ENCODE measurements at places on chromosomes 2 and 18.
A peak's percentile ranks its signal among the peaks of the same experiment; 100 is the strongest.

- DNase-seq = no peak
Measured at GRCh38 chr2:15189216-15189615, 371.9 kb downstream of the NBAS start.

- no peak for DNase-seq
Measured at GRCh38 chr2:100581277-100581612, 18.5 kb downstream of the PDCL3 start.

GRCh38 chr18:50686409-50686808, 126.5 kb downstream of the MAPK4 start:
- no peak for DNase-seq

DNA sequence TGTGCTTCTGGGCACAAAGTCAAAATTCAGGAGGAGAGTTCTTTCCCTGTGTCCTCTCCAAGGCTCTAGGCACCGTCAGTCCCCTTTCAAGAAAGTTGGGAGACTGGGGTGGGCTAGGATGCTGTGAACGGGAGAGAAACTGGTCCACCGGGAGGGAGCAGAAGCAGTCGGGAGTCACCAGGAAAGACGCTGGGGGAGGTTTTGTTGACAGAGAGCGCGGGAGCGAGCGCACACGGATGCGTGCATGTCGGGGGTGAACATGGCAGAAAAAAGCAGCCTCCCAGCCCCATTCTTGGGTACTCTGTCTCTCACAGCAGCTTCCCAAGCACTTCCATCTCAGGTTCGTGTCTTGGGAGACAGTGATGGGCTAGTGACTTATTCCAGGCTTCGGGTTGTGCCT, 97.1 kb upstream of the PXDN start:
- no peak for DNase-seq

GRCh38 chr2:58601017-58601416, 359.9 kb upstream of the FANCL start:
- DNase-seq = no peak

GRCh38 chr2:103295591-103295990, 533.8 kb downstream of the TMEM182 start:
- DNase-seq = no peak

DNA sequence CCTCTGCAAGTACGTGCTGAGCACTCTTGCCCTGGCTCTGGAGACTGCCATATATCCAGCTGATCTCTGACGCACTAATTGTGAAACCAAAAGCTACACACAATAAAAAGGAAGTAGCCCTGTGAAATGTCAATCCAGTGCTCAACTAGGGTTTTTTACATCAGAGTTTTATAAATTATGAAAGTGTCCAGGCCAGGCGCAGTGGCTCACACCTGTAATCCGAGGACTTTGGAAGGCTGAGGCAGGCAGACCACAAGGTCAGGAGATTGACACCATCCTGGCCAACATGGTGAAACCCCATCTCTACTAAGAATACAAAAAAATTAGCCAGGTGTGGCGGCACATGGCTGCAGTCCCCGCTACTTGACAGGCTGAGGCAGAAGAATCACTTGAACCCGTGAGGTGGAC, 24.5 kb upstream of the PEX13 start:
- DNase-seq = no peak

DNA sequence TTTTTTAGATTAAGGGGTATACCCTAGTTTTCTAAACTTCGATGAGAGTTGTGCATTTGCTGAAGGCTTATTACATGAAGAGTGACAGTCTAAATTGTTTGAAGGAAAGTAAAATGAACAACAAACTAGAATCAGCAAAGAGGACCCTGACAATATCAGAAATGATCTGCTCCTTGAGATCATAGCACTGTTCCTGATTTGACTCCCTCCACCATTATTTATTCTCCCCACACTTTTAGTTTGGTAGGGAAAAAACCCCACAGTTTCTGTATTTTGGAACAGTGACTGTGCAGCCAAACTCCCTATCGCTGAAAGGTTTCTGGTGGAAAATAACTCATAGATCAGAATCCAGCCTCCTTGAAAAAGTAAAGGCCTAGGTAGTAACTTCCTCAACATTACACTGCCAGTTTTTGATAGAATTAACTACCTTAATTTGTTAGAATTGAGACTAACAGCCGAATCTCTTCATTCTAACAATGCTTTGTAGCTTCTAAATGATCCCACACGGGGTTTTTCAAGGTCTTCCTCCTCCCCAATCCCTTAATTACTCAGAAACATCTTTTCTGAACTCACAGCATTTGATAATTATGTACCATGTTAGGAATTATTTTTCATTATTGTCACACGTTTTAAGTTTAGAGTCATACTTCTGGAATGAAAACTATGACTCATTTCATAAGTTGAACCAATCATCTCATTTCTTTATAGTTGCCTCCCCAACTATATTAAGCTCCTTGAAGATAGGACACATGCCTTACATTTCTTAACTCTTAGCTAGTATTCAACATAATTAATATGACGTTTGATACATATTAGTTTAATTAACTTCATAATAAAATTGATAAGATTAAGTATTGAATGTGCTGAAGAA, 2.9 kb downstream of the MYL12A start:
- DNase-seq = no peak

GRCh38 chr2:60510713-60511112, 42.7 kb downstream of the BCL11A start:
- DNase-seq = no peak

GRCh38 chr2:55225481-55226020, 6.5 kb downstream of the CLHC1 start:
- no peak for DNase-seq

GRCh38 chr2:120470041-120470965, 124.4 kb downstream of the INHBB start:
- no peak for DNase-seq

- no peak for DNase-seq
Measured at GRCh38 chr2:10140841-10141610, 18.5 kb downstream of the RRM2 start.

- no peak for DNase-seq
Measured at GRCh38 chr2:101047075-101047766, 45.1 kb downstream of the RPL31 start.

DNA sequence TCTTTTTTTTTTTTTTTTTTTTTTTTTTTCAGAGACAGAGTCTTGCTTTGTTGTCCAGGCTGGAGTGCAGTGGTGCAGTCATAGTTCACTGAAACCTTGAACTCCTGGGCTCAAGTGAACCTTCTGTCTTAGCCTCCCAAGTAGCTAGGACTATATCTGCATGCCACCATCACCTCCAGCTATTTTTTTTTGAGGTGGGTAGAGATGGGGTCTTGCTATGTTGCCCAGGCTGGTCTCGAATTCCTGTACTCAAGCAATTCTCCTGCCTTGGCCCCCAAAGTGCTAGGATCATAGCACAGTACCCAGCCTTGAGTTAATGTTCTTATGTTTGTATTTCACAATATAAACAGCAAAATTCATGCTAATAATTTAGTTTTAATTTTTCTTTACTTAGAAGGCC, 62.9 kb upstream of the IGFBP2 start:
- DNase-seq = no peak

- DNase-seq = no peak
Measured at GRCh38 chr18:70397259-70397925, 108.5 kb downstream of the SOCS6 start.

DNA sequence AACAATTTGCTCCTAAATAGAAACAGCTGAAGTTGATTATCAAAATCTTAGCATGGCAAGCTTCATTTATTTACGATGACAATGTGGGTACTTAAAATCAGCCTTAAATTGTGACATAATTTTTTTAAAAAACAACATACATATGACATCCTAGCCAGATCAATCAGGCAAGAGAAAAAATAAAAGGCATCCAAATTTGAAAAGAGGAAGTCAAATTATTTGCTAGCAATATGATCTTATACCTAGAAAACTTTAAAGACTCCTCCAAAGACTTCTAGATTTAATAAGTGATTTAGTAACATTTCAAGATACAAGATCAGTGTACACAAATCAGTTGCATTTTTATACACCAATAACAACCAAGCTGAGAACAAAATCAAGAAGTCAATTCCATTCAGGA, 14.3 kb upstream of the PPP3R1 start:
- DNase-seq = no peak

DNA sequence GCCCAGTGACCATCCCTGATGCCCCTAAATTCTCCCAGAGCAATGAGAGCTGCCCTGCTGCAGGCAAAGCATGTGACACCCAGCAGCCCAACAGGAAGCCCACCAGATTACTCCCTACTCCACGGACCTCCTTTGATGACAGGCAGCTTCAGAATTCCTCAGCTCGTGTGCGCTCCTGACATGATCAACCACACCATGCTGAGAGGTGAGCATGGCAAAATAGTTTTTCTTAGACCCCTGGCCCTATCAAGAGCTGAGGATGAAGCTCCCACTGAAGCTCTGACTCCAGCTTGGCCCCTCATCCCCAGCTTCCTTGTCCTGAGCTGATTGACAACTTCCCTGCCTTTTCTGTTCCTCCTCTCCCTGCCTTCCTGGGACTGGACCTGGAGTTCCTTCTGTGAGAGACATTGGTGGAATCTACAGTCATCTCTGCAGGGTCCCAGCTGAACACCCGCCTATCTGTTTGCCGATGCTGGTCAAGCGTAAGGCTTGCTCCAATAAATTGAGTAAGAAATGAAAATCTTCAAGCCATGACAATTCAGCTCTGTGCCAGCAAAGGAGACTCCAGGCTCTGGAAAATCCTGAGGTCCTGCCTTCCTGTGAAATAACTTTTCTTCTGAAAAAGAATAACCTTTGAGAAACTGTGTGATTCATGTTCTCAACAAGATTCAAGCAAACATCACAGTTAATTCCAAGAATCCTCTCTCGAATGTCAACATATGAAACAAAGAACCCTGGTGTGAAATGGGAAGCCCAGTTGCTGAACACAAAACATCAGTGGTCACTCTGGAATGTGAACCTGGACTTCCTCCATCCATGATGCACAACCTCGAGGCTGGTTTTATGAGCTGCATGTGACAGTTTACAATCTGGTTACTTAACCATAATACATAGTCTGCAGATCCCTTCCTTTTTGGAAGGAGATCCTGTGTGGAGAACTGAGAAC, 201.1 kb downstream of the SPP2 start:
- DNase-seq = no peak

GRCh38 chr2:127037476-127037875, 69.5 kb downstream of the BIN1 start:
- no peak for DNase-seq

DNA sequence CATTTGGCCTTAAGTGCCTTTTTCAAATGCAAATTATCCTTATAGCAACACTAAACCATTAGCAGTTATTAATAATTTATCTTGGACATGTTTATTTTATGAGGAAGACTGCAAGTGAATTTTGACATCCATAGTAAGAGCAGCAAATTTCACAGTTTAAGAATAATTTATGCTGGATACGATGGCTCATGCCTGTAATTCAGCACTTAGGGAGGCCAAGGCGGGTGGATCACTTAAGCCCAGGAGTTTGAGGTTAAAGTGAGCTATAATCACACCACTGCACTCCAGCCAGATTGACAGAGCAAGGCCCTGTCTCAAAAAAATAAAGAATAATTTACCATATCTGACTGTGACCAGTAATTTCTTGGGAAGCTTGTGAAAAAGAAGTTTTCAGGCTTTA, 286.2 kb downstream of the TMX3 start:
- no peak for DNase-seq

DNA sequence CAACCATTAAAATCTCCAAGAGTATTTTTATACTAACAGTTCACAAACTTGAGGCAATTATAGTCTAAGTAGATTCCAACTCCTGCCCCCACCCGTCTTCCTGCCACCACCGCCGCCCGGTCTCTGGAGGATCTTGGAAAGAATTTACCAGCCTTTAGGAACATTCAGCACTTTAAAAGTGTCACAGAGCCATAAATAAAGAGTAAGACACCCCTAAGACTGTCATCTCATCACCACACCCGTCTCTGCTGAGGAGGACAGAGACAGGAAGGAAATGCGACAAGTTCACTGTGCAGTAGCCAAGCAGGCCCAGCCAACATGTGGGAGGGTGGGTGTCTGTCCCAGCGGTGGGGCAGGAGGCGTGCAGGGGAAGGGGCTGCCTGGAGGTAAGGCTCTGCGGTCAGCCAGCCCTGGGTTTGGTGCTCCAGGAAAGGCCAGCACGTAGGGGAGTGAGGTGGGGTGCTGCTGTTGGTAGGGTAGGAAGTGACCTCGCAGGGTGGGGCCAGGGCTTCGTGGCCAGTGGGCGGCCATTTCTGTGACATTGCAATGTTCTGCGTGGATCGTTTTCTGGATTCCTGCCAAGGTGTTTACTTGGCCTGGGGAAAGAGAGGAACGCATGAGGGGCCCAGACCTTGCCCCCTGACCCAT, 111.6 kb downstream of the FAM210A start:
- no peak for DNase-seq

DNA sequence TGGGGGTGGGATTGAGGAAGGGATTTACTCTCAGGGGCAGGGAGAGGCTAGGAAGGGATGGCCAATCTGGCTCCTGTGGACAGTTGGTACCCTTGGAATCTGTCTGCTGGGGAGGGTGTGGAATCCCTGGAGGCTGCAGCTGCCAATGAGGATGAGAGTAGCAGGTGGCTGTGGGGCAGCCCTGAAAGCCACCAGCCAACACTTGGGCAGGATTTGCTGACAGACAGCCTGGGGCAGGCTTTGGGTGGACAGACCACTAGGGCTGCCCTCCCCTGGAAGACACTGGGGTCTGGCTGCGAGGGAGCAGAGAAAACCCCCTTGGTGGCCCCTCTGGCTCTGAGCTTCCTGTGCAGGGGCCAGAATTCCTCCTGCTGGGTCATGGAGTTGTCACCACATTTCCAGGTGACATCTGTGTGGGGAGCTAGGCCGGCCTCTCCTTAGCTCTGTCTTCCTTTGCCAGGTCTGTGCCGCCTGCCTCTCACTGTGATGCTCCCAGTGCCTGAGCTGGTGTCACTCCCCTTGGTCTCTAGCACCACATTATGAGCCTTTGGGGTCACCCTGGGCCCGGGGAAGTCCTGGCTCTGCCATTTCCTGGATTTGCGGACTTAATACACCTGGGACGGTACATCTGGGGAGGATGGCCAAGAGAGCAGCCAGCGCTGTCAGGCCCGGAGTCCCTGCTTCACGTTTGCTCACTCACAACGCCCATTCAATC, 13.4 kb upstream of the ARHGEF4 start:
- DNase-seq = no peak

- no peak for DNase-seq
Measured at GRCh38 chr2:75199428-75200011, at the start of gene TACR1. Gene TACR1, minus strand, starts transcription at chr2:75199520. Its CDS starts 586 bp downstream, at chr2:75198934.

GRCh38 chr2:61233581-61233980, 71.6 kb downstream of the C2orf74 start:
- no peak for DNase-seq

DNA sequence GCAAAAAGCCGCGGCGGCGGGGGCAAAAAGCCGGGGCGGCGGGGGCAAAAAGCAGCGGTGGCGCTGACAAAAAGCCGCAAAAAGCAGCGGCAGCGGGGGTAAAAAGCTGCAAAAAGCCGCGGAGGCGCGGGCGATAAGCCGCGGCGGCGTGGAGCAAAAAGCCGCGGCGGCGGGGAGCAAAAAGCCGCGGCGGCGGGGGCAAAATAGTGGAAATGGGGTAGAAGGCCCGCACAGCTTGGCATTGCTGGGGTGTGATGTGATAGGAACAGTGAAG, 450.1 kb downstream of the ANKRD30B start:
- no peak for DNase-seq

DNA sequence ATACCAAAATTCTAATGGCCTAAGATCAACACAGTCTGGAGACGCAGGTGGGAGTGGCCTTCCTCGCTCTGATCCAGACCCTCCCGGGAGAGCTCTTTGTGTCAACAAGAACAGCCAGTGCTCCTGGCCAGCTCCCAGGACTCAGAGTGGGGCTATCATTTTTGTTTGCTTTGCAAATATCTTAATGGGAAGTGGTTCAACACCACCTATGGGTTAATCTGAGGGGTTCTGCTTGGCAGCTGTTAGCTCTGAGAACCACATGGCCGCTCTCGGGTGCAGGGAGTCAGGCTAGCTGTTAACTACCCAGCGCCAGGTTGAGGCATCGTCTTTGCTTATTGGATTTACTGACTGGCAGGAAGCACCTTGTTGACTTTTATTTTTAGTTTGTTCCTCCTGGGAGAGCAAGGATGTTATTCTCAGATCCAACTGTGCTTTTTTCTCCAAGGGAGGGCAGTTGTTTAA, 184.8 kb upstream of the SP5 start:
- DNase-seq = peak; percentile 94

All from NCI-H1436 (cell line).